ENCODE measurements at places on chromosomes 5 and 9.

GRCh38 chr5:144298658-144299057 lies 128.0 kb downstream of the KCTD16 start:
- DNase-seq = no peak

GRCh38 chr5:114419959-114420358 lies 58.1 kb downstream of the KCNN2 start:
- no peak for DNase-seq

DNA sequence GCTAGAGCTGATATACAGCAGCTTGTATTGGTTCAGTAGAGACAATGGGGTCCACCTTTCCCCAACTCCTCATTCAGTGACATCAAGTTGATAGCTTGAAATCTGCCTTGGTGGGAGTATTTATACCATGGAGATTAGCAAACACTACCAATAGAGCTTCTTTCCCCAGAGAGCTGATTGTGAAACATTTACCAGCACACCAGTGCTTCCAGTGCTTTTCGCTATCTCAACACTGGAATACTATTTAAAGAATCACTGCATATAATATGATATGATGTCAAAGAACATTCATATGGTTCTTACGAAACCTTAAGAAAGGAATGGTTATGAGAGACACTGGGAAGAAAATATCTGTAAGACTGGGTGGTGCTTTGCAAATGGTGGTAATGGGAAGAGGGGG lies 21.8 kb upstream of the RNF145 start:
- no peak for DNase-seq

DNA sequence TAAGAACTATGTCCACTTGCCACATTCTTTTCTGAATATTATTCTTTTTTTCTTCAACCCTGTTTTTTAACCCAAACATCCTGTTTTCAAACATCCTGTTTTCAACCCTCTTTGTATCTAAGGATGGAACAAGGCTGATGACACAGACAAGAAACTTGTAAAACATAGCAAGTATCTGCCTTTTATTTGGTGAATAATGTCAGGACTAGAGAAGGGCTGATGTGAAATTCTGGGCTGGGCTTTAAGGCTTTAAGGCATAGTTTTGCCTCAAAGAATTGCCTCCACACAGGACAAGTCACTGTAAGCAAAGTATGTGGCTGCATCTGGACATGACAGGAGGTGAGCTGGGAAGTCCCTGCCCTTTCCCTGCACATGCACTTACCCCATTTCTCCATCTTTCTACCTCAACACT lies 42.5 kb upstream of the RIC1 start:
- no peak for DNase-seq
